Right cardiac atrium (tissue), 5 donors: ENCODE measurements at places on chromosomes 12 and 14. TPM values are rescaled to one million over a fixed set of nuclear protein-coding genes. Genes with fewer than 3 reads are reported as not detected.

Gene TMEM229B
- total RNA-seq, result 9.6 TPM

- DNase-seq, result no peak
Measured at GRCh38 chr12:8867009-8867408, 44.6 kb downstream of the A2ML1 start.

DNA sequence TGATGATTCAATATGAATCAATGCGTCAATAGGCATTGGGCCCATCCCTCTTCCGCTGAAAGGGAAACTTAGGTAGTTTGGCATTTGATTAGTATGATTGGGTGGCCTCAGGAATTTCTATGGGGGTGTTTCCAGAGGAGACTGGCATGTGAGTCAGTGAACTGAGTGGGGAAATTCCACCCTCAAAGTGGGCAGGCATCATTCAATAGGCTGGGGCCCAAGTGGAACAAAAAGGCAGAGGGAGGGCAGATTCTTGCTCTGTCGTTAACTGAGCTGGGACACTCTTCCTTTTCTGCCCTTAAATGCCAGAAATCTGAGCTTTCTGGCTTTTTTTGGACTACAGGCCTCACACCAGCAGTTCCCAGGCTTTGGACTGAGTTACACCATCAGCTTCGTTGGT, 373.5 kb downstream of the RPS29 start:
- DNase-seq, result no peak

GRCh38 chr12:75921622-75922289, 109.8 kb downstream of the PHLDA1 start:
- DNase-seq, result no peak

DNA sequence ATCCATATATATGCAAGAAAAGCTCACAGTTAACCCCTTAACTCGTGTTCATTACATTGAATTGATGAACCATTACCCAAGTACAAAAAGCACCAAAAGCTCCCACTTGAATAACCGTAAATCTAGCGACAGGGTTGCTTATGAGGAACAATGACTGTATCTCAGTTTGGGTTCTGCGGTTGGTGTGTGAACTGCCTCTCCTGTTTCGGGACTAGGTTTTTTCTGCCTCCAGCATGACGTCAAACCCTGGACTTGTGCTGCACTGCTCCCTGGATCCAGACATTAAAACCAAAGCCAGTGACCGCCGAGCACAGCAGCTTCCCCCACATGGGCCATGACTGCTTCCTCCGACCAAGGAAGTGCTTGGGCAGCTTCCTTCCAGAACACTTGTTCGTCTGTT, 77.7 kb downstream of the SETD3 start:
- no peak for DNase-seq

Gene WNK1
- total RNA-seq, result 314 TPM

GRCh38 chr12:53172352-53172751, 8.2 kb upstream of the ZNF740 start:
- DNase-seq, result peak; percentile 51

DNA sequence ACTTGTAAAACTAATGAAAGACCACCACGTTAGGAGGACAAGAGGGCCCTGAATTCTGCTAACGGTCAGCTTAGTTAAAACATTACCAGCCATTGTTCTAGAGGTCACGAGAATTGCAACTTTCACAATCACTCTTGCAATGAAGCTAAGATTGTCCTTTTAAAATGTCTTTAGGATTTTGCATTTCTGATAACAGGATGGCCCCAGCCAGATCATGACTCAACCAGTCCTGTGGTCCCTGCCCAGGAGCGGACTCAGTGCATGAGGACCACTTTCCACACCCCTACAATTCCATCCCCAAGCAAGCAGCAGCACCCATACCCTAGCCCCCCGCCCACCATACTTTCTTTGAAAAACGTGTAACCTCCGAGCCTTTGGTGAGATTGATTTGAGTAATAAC, 28.7 kb downstream of the HSP90AA1 start:
- no peak for DNase-seq

DNA sequence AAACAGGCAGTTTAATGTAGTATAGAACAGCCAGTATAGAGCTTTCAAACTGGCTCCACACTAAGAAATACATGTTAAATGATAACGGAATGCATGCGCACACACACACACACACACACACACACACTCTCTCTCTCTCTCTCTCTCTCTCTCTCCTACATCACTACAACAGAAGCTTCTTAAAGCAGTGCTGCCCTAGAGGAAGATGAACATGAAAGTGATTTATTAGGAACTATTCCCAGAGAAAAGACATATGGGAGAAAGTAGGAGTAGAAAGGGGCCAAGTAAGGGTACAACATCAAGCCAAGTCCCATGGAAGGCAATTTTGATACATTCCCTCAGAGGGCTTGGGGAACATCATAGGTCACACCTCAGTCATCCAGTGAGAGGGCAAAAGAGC, 16.4 kb upstream of the DHRS4 start:
- DNase-seq, result no peak

Gene GLS2
- 0.53 TPM for total RNA-seq

- DNase-seq, result no peak
Measured at GRCh38 chr14:70709726-70710382, 68.1 kb downstream of the TTC9 start.
